ENCODE measurements at places on chromosomes 3 and 15. TPM values are rescaled to one million over a fixed set of nuclear protein-coding genes. Genes with fewer than 3 reads are reported as not detected.

The SMAD6 gene
- 0.56 TPM for total RNA-seq

The CPNE4 gene
- total RNA-seq, result not detected

The SPTSSB gene
- total RNA-seq, result not detected

The ATP13A5 gene
- not detected for total RNA-seq

The AHSG gene
- total RNA-seq, result not detected

The IL20RB gene
- 1.5 TPM for total RNA-seq

The MASP1 gene
- total RNA-seq, result not detected

All from CD8-positive, alpha-beta T cell (primary cell).